ENCODE measurements at places on chromosomes 5 and 9.

DNA sequence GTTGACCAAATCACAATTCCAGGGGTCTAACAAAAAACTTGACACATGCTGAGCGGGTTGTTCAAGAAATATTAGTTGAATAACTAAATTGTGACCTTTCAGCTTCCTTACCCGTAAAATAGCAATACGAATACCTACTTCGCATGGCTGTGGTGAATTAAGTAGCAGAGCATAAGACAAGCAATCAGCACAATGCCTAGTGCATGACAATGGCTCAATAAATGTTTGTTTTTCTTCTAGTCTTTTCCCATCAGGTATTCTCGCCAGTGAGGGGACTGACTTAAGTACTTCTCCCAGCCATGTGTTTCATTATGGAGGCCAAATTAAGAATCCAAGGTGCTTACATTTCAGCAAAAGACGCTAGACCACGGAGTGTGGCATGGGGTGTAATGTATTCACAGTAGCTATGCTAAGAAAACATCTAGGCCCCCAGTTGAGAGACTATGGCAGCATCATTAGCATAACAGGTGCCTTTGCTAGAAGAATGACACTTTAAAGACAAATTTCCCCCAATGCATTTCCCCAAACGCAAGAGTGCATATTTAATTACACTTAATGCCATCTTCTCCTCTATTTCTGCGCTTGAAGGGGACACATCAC is 145.9 kb downstream of the ASTN2 start:
- no peaks in the 10 kb centered on the region for H3K4me1 ChIP-seq
- no peak for DNase-seq
- H3K27ac ChIP-seq: no peak overlapping the region
- H3K36me3 ChIP-seq: no peaks in the 10 kb centered on the region
- H3K27me3 ChIP-seq: peaks cover 18% of the 10 kb centered on the region
- H3K4me3 ChIP-seq: no peak overlapping the region

- no peak overlapping the region for H3K4me3 ChIP-seq
- H3K36me3 ChIP-seq: no peaks in the 10 kb centered on the region
- peaks cover 38% of the 10 kb centered on the region for H3K4me1 ChIP-seq
- H3K27ac ChIP-seq: no peak overlapping the region
These were observed 5.3 kb upstream of the ABL1 start for GRCh38 chr9:130829762-130830161.

DNA sequence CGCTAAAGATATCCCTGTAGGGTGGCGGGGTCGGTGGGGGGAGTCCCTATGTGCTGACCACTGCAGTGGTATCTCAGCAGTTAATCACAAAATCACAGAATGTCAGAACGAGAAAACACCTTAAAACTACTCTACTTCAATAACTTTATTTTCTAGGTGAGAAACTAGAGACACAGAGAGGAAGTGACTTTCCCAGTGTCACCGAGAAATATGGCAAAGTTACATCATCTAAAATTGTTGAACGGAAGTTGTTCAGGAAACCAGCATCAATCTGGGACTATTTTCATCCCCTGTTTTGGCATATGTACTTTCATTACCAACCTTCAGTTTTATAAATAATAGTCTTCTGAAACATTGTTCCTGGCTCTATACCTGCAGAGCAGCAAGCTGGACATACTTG is 384.0 kb downstream of the SPOCK1 start:
- no peak for DNase-seq
- H3K4me3 ChIP-seq: no peak overlapping the region
- H3K36me3 ChIP-seq: no peaks in the 10 kb centered on the region
- H3K4me1 ChIP-seq: no peaks in the 10 kb centered on the region

- peak; percentile 3 for DNase-seq
- peaks cover 19% of the 10 kb centered on the region for H3K27me3 ChIP-seq
- no peak overlapping the region for H3K4me3 ChIP-seq
- H3K27ac ChIP-seq: no peak overlapping the region
- H3K36me3 ChIP-seq: no peaks in the 10 kb centered on the region
These were observed 43.1 kb downstream of the LHX2 start for GRCh38 chr9:124054582-124055227.
